ENCODE measurements at places on chromosomes 6 and 20.

GRCh38 chr6:37259191-37259590 is 1.2 kb upstream of the TMEM217 start:
- DNase-seq, result no peak

- no peak for DNase-seq
Measured at GRCh38 chr6:116456927-116457326, 4.2 kb upstream of the CALHM6 start.

DNA sequence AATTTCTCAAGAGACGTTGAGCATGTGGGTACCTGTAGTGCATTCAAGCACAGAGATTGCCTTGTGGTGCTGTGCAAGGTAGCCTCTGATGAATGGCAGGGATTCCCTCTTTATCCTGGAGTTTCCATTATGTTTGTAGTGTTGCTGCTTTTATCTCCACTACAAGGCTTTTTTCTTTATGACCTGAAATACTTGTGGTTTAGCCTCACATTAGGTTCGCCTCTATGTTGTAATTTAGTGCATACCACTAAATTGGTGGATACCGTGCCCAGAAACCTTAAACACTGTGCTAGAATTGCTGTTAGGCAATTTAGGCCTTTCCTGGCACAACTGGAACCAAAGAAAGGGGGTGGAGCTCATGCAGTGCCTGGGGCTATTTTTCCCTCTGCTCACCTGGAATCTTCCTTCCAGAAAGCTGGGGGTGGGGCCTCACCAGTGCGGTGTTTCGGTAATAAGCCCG is 76.8 kb downstream of the NCOA7 start:
- no peak for DNase-seq

GRCh38 chr20:43682446-43682845 is 15.5 kb downstream of the MYBL2 start:
- no peak for DNase-seq

- DNase-seq, result no peak
Measured at GRCh38 chr6:16933532-16933931, 168.3 kb upstream of the STMND1 start.

GRCh38 chr6:82492134-82492533 is 128.5 kb downstream of the TPBG start:
- no peak for DNase-seq

GRCh38 chr6:154543628-154544027 is 33.1 kb upstream of the CNKSR3 start:
- no peak for DNase-seq

DNA sequence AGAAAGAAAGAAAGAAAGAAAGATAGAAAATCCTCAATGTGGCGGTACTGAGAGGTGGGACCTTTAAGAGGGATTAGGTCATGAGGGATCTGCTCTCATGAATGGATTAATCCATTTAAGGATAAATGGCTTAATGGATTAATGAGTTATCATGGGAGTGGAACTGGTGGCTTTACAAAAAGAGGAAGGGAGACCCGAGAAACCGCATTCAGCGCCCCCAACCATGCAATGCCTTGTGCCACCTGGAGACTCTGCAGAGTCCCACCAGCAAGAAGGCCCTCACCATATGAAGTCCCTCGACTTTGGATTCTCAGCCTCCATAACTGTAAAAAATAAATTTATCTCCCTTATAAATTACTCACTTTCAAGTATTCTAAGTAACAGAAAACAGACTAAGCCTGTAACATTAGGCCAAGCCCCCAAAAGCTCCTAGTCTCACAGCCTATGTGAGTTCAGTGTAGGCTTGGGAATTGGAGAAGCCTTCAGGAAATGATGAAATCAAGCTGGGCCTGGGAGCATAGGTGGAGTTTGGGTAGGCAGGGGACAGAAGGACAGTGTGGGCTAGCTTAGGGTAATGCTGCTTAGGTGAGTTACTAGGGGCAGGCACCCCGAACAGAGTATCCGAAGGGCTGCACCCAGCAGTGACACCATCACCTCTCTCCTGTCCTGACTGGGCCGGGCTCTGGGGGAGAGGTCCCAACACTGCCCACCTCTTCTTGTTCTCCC is 36.2 kb upstream of the RNF24 start:
- no peak for DNase-seq

DNA sequence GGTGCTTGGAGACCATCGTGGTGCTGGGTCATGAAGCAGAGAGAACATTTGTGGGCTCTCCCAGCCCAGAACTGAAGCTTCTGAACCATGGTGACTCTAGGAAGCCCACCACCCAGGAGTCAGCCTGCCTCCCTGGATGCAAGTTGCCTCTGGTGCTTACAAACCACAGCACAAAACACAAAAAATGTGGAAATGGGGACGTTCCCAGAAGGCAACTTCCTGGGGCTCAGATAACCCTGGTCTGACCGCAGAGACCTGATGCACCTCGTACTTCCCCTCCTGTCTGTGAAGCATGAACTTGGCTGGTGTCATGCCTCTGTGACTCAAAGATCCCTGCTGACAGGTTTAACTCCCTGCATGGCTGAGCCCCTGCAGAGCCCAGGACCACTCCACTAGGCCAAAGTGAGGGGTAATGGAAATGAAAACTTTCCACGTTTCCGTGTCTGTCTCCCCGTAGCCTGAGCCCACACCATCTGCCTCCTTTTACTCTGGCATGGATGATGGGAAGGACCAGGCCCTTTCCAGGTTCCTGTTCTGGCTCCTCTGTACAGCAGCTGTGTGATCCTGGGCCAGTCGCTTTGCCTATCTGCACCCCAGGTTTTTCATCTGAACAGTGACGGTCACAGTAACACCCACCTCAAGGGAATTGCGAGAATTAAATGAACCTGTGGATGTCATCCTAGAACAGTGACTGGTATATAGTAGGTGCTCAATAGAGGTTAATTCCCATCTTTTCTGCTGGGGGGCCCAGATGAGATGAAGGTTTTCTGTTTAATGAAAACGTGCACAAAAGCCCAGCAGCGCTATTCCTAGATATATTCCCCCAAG is 57.7 kb downstream of the PPP1R16B start:
- no peak for DNase-seq

- DNase-seq, result no peak
Measured at GRCh38 chr6:144158133-144158532, 7.8 kb downstream of the STX11 start.

DNA sequence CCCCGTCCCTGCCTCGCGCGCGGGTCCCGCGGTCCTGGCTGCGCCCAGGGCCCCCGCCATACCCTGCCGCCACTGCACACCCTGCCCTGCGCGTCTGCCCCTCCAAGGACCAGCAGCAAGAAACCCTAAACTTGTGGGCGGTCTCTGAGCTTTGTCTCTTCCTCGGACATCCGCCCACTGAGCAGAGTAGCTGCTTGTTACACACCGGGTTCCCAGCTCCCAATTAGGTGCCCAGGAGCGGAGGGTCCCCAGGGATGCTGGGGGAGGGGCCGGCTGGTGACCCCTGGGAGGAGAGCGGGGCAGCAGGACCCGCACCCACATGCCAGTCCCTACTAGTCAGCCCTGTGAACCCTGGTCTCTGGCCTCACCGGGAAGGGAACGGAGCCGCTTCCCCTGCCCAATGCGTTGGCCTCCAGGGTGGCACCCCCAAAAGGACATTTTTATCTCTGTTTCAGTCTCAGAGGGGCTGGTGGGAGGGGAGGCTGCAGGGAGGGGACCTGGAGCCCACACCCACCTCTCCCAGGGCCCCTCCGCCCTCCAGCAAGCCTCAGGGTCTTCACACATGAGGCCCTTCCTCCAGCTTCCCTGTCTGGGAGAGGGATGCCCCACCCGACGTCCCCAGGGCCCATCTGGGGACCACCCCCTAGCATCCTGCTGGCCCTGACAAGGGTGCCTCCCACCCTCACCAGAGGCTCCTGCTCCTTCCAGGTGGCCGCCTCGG is 10.5 kb downstream of the STMN3 start:
- no peak for DNase-seq

DNA sequence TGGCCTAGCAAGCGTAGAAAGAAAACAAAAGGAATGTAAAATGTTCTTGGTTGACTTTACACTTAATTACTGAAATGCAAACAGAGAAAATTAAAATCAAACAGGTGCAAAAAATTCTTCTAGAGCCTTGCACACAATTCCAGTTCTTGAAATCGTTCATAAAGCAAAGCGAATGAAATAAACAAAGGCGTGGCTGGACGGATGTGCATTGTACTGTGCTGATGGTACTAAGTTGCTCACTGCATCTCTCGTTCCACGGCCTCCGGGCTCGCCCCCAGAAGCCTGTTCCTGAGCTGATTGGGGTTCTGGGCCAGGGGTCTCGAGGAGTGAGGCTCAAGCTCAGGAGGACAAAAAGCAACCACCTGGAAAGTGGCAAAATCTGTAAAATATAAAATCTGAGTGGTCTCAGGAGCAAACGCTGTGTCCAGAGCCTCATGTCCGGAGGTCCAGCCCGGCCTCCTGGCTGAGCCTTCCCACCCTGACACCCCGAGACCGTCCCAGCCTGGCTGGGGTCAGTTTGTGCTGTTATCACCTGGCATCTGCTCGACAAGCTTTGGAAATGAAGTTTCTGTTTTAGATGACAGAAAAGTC is 71.3 kb downstream of the TTLL2 start:
- no peak for DNase-seq

GRCh38 chr6:29827579-29828470 is at the start of gene HLA-G:
HLA-G (plus strand) TSS chr6:29827825; CDS start chr6:29827845, 20 bp downstream.
- no peak for DNase-seq

DNA sequence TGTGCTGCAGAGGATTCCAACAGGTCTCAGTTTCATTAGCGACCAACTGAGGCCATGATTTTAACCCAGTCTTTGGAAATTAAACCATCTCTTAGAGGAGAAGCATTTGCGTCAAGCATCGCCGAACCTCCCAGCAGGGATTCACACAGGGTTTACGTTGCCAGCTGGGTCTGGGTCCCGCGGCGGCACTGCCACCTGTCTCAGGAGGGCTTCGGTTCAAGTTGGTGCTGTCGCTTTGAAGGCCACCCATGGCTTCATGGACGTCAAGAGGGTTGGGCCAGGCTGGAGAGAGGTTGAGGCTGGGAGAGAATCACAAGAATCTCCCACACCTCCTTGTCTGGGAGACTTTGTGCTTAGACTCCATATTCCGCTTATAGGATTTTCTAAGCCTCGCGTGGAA is 43.0 kb upstream of the FRMD1 start:
- DNase-seq, result no peak

- no peak for DNase-seq
Measured at GRCh38 chr20:36472637-36473090, 68.7 kb upstream of the MYL9 start.

- no peak for DNase-seq
Measured at GRCh38 chr6:88982720-88983119, 19.3 kb upstream of the RNGTT start.

- no peak for DNase-seq
Measured at GRCh38 chr6:41040101-41040939, 1.3 kb upstream of the UNC5CL start.

- DNase-seq, result no peak
Measured at GRCh38 chr20:17538517-17539170, 7.5 kb upstream of the BFSP1 start.

GRCh38 chr20:35151736-35152135 is 4.6 kb upstream of the EDEM2 start:
- no peak for DNase-seq

GRCh38 chr6:162200041-162200440 is 527.5 kb downstream of the PRKN start:
- no peak for DNase-seq

- DNase-seq, result no peak
Measured at GRCh38 chr6:105370351-105370750, 32.5 kb downstream of the PREP start.

GRCh38 chr6:16533721-16534136 is 227.5 kb downstream of the ATXN1 start:
- DNase-seq, result no peak

DNA sequence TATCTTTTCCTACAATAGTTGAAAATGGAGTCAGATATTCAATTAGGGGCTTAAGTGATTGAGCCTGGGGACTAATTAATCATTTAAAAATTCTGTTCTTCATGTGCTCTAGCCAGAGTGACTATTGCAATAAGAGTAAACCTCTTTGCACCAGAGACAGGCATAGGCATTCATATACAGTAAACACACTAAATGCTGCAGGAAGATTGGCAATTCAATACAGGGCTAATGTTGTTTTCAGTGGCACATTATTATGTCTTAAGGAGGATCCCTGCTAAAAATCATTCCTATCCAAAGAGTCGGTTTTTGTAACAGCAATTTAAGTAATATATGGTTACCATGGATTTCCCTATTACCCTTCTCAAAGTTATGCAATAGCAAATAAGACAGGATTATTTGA is 1.2 kb downstream of the PDE7B start:
- DNase-seq, result no peak

- DNase-seq, result no peak
Measured at GRCh38 chr6:83518816-83519480, 6.6 kb downstream of the PRSS35 start.

DNA sequence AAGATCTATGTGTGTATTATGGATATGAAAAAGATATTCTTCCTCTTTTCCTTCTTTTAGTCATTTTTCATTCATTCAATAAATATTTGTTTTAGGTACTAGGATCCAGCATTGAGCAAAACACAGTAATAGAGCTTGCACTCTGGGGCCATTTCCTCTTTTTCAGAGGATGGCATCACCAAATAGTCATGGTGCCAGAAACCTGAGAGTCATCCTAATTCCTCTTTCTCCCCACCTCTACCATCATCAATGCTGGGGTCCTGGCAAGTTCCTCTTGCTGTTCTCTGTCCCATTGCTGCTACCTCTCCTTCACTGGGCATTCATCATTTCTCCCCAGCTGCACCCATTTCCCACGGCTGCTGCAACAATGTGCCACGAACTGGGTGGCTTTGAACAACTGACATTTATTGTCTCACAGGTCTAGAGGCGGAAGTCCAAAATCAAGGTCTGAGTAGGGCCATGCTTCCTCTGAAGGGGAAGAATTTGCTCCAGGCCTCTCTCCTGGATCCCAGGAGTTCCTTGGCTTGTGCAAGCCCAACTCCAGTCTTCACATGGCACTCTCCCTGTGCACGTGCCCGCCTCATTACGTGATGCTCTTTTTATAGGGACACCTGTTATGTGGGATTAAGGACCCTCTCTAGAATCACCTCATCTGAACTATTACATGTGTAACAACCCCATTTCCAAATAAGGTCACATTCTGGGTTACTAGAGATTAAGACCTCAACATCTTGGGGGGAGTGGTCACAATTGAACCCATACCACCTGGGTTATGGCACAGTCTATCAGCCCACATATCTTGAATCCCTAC is 9.5 kb upstream of the IGF2R start:
- DNase-seq, result no peak

GRCh38 chr6:83432636-83433035 is 1.8 kb upstream of the ME1 start:
- DNase-seq, result no peak

DNA sequence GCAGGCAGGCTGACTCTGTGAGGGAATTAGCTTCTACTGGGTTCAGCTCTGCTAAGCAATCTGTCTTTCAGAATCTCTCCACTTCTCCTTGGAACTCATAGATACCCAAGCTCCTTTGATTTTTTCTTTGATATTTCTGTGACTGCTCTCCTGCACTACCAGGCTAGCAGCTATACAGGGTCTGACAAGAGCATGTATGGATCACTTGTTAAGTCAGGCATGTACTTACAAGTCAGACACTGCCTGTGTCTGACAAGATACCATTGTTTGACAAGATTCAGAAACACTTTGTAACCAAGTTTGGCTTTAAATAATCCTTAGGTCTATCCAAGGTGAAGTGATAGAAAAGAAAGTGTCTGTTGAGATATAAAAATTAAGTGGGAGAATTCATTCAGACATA is 79.5 kb downstream of the SESN1 start:
- no peak for DNase-seq
